Liver (tissue), 10 donors: ENCODE measurements at places on chromosomes 11 and 22.
A peak's percentile ranks its signal among the peaks of the same experiment; 100 is the strongest.

DNA sequence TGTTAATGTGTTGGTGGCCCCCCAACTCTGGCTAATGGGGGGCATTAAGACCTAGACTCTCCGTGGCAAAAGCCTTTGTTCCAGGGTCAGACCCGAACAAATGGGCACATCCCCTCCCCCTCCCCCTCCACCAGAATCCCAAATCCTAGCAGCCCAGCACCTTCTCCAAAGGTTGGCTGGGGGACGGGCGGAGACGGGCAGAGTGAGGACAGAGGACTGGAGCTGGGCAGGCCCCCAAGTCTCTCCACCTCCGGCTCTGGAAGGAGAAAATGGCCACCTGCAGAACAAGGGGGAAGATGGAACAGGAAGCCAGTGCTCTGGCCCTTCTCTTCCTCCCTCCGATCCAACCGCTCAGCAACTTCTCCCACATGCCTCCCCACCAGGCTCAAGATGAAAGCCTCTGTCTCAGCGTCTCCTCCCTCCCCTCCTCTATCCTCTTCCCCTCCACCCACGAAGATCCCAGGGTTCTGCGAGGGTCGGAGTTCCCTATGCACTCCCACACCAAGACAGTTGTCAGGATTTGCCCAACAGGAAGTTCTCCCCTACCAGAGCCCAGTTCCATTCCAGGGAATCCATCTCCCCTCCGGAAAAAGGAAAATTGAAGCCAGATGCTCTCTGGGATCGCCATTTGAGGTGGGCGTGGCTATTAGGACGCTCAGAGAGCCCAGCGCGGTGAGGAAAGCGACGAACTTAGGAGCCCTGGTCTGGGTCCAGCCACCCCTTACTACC, 20.1 kb downstream of the ADA2 start:
- DNase-seq: no peak

DNA sequence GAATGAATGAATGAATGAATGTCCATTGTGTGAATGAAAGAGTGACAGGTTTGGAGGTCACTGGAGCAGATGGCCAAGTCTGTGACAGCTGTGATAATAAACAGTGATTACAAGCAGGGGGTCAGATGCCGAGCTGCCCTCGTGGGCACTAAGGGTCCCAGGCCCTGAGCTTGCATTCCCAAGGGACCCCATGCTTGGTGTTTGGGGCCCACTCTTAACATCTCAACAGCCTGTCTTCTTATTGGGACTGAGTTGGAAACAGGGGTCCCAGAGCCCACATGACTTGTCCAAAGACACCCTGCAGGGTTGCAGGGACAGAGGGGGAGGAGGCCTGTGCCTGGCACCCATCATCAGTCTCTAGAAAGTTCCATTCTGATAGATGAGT, 12.0 kb upstream of the ANO1 start:
- peak; percentile 14 for DNase-seq

- no peak for DNase-seq
These were observed 52.4 kb downstream of the PDHX start for GRCh38 chr11:34968862-34969261.

- peak; percentile 42 for DNase-seq
These were observed 414.8 kb downstream of the BUD13 start for GRCh38 chr11:116357784-116358544.

DNA sequence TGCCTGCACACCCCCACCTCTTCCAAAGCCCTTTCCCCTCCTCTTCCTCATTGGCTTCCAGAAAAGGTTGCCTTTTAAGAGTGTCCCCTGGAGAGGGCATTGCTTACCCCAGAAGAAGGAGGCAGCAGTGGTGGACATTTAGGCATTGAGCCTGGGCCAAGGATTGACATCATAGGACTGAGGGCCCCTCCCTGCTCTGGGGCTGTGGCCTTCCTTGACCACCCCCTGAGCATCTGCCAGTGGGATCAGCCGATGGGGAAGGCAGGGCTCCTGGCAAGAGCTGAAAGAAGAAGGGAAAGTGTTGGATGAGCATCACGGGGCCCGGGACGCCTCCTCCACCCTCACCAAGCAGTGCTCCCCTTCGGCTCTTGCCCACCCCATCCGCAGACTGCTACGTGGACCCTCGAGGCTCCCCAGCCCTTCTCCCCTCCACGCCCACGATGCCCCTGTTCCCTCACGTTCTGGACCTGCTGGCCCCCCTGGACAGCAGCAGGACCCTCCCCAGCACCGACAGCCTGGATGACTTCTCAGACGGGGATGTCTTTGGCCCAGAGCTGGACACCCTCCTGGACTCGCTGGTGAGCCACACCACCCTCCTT, 37.4 kb downstream of the ZC3H7B start:
- no peak for DNase-seq

- DNase-seq: no peak
These were observed 40.3 kb downstream of the JHY start for GRCh38 chr11:122922893-122923292.

DNA sequence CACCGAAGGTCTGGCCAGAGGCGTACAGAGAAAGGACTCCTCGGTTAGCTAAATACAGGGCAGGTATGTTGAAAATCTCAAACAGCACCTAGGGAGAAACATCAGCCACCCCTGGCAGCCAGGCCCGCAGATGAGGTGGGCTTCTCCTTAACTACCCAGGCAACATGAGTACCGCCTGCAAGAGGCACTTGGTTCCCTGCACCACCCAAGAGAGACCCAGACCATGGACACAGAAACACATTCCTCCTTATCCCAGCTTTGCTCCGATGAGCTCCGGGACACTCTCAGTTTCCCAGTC, 53.0 kb downstream of the DHCR7 start:
- DNase-seq: no peak

- DNase-seq: no peak
These were observed 98.0 kb downstream of the PDE2A start for GRCh38 chr11:72576243-72576595.

DNA sequence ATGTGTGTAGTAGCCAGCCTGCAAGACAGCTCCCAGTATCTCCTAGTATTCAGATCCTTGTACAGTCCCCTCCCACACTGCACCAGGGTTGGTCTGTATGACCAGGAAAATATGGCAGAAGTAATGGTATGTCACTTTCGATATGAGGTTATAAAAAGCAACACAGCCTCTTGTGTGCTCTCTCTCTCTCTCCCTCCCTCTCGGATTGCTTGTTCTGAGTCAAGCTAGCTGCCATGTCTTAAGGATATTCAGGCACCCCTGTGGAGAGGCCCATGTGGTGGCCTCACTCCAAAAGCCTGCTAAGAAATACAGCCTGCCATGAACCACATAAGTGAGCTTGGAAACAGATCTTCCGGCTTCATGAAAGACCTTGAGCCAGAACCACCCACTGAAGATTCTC, 25.4 kb downstream of the FXYD6 start:
- DNase-seq: no peak

DNA sequence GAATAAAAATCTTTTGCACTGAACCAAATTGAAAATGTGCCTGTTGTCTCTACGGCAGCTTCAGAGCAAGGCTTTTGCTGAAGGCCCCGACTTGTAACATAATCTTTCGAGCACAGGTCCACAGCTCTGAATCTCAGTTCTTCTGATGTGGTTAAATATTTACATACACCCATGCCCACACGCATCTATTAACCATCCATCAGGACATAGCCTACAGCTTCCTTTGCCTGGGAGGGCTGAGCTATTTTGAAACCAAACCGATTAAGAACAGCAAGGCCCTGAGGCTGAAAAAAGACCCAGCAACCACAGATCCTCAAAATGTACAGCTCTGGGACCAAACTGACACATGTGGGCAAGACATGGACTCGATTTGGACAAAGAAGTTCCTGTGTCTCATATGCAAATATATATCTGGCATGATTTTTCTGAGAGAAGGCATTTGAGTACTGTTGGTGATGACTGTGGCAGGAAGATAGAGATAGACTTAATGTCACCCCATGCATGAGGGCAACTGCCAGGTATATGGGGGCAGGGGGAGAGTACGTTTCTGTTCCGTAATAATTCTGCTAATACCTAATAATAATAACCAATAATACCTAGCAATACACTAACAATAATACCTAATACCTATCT, 322.7 kb upstream of the PLET1 start:
- no peak for DNase-seq

DNA sequence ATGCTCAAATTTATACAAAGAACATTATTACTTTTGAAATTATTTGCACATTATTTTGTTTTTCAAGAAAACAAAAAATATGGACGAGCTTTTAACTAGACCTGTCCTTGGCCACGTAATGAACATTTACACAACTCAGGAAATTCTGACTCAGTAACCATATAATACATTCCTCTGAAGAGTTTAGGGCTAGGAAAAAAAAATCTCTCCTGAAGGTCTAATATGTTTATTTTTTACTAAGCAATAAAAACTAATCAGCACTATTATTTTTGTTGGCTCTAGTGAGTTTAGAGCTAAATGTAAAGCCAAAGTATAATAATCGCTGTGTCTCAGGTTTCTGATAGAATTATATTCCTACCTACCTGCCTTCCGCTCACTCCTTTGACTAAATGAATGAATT, 187.5 kb downstream of the SWAP70 start:
- no peak for DNase-seq

GRCh38 chr11:125410091-125410490, 86.0 kb downstream of the FEZ1 start:
- no peak for DNase-seq
